Activated CD4-positive, alpha-beta T cell treated with anti-CD3 and anti-CD28 coated beads for 36 hours (primary cell): ENCODE measurements at places on chromosomes 13 and 19. TPM values are rescaled to one million over a fixed set of nuclear protein-coding genes. Genes with fewer than 3 reads are reported as not detected.

The TMC4 gene
- total RNA-seq, result 0.39 TPM

The ATP8B3 gene
- 7.9 TPM for total RNA-seq

The PABPC3 gene
- 0.74 TPM for total RNA-seq

The CEACAM20 gene
- not detected for total RNA-seq

GRCh38 chr19:28905996-28906395 lies 307.0 kb downstream of the UQCRFS1 start:
- H3K4me3 ChIP-seq, result no peak overlapping the region
- no peaks in the 10 kb centered on the region for H3K36me3 ChIP-seq
- H3K27ac ChIP-seq, result no peak overlapping the region
- no peak for DNase-seq
- no peaks in the 10 kb centered on the region for H3K27me3 ChIP-seq

DNA sequence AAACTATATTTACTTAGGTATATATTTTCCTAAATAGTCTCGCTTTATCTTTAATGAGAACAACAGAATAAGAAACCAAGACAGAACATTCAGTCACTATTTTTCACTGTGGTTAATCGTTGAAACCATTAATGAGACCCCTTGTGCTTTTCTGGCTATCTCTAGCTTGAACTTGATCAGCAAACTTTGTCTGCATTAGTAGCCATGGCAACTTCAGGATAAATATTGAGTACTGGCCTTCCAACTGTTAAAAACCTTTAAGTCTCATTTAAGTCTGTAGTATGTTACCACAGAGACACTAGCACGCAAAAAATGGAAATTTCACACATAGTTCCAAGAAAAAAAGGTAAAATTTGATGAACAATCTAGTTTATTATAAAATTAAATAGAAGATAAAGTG lies 946.0 kb downstream of the SLITRK5 start:
- no peaks in the 10 kb centered on the region for H3K27me3 ChIP-seq
- no peak overlapping the region for H3K4me3 ChIP-seq
- no peak overlapping the region for H3K27ac ChIP-seq
- DNase-seq, result no peak

DNA sequence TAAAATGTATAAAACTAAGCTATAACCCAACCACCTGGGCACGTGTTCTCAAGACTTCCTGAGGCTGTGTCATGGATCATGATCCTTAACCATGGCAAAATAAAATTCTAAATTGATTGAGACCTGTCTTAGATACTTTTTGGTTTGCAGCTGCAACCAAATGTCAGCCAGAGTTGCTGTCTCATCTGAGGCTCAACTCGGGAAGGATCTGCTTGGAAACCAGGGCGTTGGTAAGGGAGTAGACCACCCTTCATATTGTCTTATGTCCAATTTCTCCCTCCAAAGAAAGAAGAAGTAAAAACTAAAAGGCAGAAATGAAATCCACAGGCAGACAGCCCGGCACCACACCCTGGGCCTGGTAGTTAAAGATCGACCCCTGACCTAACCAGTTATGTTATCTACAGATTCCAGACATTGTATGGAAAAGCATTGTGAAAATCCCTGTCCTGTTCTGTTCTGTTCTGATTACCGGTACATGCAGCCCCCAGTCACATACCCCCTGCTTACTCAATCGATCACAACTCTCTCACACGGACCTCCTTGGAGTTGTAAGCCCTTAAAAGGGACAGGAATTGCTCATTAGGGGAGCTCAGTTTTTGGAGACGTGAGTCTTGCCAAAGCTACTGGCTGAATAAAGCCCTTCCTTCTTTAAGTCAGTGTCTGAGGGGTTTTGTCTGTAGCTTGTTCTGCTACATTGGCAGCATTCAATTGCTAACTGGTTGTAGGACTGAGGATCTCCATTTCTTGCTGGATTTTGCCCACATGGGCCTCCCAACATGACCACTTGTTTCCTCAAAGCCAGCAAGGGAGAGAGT lies 22.9 kb upstream of the IGSF23 start:
- no peaks in the 10 kb centered on the region for H3K36me3 ChIP-seq
- H3K4me1 ChIP-seq, result peaks cover 20% of the 10 kb centered on the region
- H3K27ac ChIP-seq, result no peak overlapping the region
- peaks cover 7% of the 10 kb centered on the region for H3K27me3 ChIP-seq

- no peaks in the 10 kb centered on the region for H3K4me1 ChIP-seq
- no peaks in the 10 kb centered on the region for H3K27me3 ChIP-seq
- DNase-seq, result no peak
- H3K27ac ChIP-seq, result no peak overlapping the region
Observed at GRCh38 chr13:33875618-33876401, 57.9 kb downstream of the RFC3 start.

DNA sequence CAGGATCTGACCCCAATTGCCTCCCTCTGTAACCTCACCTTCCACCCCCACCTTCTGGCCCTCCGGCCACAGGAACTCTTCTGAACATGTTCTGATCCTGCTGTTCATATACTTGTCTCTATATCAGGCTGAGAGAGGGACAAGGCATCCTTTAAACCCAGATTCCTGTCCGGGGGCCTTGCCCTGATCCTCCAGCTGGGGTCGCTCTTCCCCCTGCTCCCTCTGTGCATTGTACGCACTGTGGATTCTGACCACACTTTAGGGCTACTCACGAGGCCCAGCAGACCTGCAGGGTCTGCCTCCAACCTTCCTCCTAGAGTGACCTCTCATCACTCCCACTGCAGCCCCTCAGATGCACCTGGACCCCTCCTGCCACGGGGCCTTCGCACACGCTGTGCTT lies 269.3 kb downstream of the UQCRFS1 start:
- H3K27ac ChIP-seq, result no peak overlapping the region
- H3K36me3 ChIP-seq, result no peaks in the 10 kb centered on the region
- H3K4me1 ChIP-seq, result no peaks in the 10 kb centered on the region
- H3K27me3 ChIP-seq, result no peaks in the 10 kb centered on the region
- DNase-seq, result no peak

DNA sequence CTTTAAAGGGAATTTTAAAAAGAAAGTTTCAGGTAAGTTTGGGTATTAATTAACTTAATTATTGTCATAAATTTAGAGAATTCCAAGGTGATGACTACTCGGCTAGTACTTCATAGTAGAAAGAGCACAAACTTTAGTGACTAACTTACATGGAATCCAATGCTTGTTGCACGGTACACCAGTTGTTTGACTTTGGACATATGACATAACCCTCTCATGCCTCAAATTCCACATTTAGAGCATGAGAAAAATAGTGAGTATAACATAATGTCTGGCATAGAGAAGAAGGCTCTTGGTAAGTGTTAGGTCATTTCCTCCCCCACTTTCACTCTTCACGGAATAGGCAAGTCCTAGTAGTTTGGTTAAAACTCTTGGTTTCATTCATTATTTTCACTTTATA lies 1249.4 kb upstream of the SLC10A2 start:
- H3K27ac ChIP-seq, result no peak overlapping the region
- H3K4me1 ChIP-seq, result no peaks in the 10 kb centered on the region
- no peak overlapping the region for H3K4me3 ChIP-seq
- DNase-seq, result no peak
- no peaks in the 10 kb centered on the region for H3K27me3 ChIP-seq

GRCh38 chr13:42498521-42498920 lies 75.4 kb upstream of the TNFSF11 start:
- peak; percentile 19 for DNase-seq
- H3K27ac ChIP-seq, result peak overlapping the region; percentile 22
- no peaks in the 10 kb centered on the region for H3K27me3 ChIP-seq

DNA sequence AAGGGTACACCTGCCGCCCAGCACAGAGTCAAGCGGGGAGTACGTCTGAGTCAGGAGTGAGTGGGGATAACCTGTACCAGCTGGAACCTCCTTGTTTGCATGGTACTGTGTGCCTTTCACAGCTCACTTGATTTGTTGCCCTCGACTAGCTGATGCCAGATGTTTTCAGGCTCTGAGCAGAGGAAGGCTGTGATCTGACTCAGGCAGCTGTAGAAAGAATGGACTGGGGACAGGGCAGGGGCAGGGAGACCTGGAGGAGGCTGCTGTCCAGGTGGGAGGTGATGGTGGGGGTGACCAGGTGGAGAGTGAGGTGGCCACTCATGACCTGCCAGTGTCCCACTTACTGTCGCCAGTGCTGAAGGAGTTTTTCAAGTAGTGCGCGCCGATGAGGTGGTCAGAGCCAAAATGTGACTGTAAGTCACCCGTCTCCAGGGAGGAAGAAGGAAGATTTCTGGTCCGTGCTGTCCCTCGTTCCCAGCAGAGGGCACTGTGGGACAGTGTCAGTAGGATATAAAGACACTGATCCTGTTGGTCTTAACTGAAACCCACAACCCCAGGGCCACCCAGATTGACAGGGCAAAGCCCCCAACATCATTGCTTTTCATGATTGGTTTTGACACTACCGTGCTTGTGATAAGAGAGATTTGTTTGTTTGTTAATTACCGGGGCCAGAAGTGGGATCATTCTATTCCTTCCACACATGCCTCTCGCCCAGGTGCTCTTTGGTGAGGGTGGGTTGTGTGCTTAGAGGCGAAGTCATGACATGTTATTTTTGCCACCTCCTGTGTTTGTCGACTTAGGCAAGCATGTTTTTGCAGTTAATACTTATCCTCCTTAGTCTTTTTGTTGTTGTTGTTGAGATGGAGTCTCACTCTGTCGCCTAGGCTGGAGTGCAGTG lies 128.4 kb downstream of the DPF1 start:
- DNase-seq, result peak; percentile 78
- no peaks in the 10 kb centered on the region for H3K4me1 ChIP-seq
- H3K27ac ChIP-seq, result no peak overlapping the region
- no peaks in the 10 kb centered on the region for H3K27me3 ChIP-seq

DNA sequence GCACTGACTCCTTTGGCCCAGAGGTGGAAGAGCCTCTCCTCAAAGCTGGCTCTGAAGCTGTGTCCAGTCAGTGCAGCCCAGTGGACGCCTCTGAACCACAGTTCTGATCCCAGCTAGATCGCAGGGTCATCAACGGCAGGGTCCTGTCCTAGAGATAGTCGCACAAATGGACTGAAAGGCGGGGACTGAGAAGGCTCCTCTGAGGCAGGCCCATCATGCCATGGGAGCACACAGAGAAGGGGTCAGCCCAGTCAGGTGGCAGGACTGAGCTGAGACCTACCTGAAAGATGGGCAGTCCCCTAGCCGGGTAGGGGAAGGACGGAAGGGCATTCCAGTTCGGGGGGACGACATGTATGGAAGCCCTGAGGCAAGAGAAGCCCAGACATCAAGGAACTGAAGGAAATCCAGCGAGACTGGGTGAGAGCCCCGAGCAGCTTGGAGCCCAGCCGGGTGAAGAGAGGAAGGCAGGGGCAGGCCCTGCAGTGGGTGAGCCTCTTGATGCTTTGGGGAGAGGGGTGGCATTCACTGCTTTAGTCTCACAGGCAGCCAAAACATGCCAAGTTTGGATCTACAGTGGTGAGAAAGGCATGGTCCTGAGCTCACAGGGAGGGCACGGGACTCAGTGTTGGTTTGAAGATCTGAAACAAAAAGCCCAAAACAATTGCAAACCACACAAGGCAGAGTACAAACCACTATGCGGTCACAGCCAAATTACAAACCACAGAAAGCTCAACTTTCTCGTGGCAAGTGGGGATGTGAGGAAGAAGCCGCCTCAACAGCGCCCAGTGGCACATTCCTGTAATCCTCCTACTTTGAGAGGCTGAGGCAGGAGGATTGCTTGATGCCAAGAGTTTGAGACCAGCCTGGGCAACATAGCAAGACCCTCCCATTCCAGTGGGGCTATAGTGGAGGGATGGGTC lies 10.0 kb downstream of the CALM3 start:
- peaks cover 47% of the 10 kb centered on the region for H3K36me3 ChIP-seq
- peak overlapping the region; percentile 81 for H3K27ac ChIP-seq
- peak overlapping the region; percentile 28 for H3K4me3 ChIP-seq
- peak; percentile 45 for DNase-seq
- peaks cover 72% of the 10 kb centered on the region for H3K4me1 ChIP-seq

DNA sequence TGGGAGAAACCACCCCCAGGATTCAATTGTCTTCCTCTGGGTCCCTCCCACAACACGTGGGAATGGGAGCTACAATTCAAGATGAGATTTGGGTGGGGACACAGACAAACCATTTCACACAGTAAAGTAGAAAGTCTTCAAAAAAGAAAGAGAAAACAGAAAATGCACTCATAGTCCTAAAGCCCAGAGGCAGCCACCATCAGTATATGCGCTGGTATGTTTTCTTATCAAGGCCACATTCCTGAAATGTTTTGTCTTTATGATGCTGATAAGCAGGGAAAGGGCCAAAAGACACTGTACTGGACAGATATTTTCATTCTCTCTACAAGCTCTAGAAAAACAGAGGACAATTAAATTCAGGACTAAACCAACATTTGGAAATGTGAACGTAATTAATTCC lies 375.8 kb upstream of the TSHZ3 start:
- H3K4me3 ChIP-seq, result no peak overlapping the region
- no peak for DNase-seq
- H3K27ac ChIP-seq, result no peak overlapping the region
- H3K36me3 ChIP-seq, result no peaks in the 10 kb centered on the region

- H3K4me1 ChIP-seq, result no peaks in the 10 kb centered on the region
- H3K36me3 ChIP-seq, result no peaks in the 10 kb centered on the region
- no peak for DNase-seq
- peaks cover 8% of the 10 kb centered on the region for H3K27me3 ChIP-seq
- H3K27ac ChIP-seq, result no peak overlapping the region
Observed at GRCh38 chr19:40543029-40543597, 33.6 kb upstream of the SHKBP1 start.

DNA sequence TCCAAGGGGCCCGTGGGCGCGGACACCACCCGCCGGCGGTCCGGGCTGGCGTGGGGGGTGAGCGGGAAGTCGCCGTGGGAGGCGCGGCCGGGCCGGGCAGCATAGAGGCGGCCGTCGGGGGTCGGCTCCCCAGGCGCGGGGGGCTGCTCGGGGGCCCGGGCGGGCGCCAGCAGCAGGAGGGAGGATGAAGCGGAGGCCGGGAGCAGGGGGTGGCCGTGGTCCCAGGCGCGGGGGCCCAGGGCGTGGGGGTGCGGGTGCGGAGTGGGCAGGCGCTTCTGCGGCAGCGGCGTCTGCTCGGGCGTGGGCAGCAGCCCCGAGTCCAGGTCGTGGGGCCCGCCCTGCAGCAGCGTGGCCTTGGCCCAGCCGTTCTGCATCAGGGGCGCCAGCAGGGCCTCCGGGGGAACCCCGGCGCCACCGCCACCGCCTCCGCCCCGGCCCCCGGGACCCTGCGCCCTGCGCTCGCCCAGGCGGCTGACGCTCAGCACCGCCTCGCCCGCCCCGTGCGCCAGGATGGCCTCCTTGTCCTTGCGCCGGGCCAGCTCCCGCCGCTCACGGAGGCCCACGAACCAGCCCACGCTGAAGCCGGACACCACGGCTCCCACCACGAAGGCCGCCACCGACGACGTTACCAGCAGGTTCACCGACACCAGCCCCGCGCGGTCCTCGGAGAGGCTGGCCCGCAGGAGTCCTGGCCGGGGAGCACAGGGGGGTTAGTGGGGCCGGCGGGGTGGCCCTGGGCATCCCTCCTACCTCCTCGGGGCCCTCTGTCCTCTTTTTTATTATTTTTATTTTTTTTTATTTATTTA lies 4.2 kb upstream of the LRG1 start:
- H3K27me3 ChIP-seq, result no peaks in the 10 kb centered on the region
- H3K27ac ChIP-seq, result no peak overlapping the region
- H3K4me1 ChIP-seq, result peaks cover 12% of the 10 kb centered on the region
- no peak for DNase-seq
